ENCODE measurements at places on chromosomes 6 and 20. TPM values are rescaled to one million over a fixed set of nuclear protein-coding genes. Genes with fewer than 3 reads are reported as not detected.

DNA sequence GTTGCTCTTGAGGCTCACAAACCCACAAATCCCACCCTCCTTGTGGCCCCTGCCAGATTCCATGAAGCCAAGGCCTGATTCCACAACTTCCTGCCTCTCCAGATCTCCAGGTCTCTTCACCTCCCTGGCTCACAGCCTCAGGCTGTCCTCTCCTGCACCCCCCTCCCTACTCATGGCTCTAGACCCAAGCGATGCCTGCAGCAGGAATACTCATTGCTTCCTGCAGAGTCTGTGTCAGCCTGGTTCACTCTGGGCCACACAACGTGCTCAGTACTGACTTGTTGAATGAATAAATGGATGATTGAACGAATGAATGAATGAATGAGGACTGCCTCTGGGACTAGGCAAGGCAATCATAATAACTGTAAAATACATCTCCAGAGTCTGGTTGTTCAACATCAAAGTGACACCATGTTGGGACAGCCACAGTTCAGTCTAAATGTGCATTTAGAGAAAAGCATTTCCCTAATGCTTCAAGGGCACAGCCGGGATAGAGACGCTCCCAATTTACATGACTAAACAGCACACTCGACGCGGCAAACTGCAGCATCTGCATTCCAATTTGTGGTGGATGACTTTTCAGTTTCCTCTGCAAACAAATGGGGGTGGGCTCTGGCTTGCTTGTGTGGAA, 139.9 kb downstream of the GRM4 start:
- H3K27ac ChIP-seq, result no peak overlapping the region
- H3K4me3 ChIP-seq, result no peak overlapping the region
- DNase-seq, result no peak
- no peaks in the 10 kb centered on the region for H3K36me3 ChIP-seq
- H3K4me1 ChIP-seq, result no peaks in the 10 kb centered on the region

GRCh38 chr6:170441316-170441715, 111.8 kb downstream of the PSMB1 start:
- no peak overlapping the region for H3K4me3 ChIP-seq
- no peaks in the 10 kb centered on the region for H3K27me3 ChIP-seq
- H3K36me3 ChIP-seq, result no peaks in the 10 kb centered on the region

- no peak overlapping the region for H3K27ac ChIP-seq
- no peaks in the 10 kb centered on the region for H3K36me3 ChIP-seq
- no peak for DNase-seq
- no peaks in the 10 kb centered on the region for H3K27me3 ChIP-seq
- H3K4me1 ChIP-seq, result no peaks in the 10 kb centered on the region
These were observed 265.1 kb upstream of the PRDM1 start for GRCh38 chr6:105821027-105821426.

DNA sequence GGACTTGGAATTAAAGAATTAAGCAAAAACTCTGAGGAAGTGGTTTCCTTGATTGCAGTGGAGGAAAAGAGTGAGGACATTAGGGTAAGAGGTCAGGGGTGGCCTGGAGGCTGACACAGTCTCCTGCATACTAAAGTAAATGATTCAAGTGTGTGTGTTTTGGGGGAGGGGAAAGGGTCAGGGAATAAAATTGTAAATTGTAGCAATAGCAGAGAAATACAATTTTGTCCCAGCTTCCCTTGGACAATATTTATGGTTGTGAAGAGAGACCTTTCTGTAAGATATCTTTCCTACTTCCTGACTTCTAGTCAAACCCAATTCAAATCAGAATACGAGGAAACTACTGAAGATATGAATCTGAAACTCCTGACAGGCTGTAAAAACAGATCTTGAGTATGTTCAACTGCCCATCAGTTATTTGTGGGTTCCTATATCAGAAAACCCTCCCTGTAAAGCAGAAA, 143.4 kb upstream of the HMGN3 start:
- peaks cover 11% of the 10 kb centered on the region for H3K4me1 ChIP-seq
- H3K27ac ChIP-seq, result no peak overlapping the region
- no peak overlapping the region for H3K4me3 ChIP-seq
- no peaks in the 10 kb centered on the region for H3K36me3 ChIP-seq

- no peak overlapping the region for H3K4me3 ChIP-seq
- no peaks in the 10 kb centered on the region for H3K4me1 ChIP-seq
These were observed 150.8 kb upstream of the FAM83B start for GRCh38 chr6:54695815-54696214.

GRCh38 chr6:139373928-139374356, 506 bp downstream of the CITED2 start:
- DNase-seq, result peak; percentile 41
- H3K36me3 ChIP-seq, result no peaks in the 10 kb centered on the region
- H3K27me3 ChIP-seq, result no peaks in the 10 kb centered on the region
- H3K27ac ChIP-seq, result peak overlapping the region; percentile 95
- peak overlapping the region; percentile 100 for H3K4me3 ChIP-seq

DNA sequence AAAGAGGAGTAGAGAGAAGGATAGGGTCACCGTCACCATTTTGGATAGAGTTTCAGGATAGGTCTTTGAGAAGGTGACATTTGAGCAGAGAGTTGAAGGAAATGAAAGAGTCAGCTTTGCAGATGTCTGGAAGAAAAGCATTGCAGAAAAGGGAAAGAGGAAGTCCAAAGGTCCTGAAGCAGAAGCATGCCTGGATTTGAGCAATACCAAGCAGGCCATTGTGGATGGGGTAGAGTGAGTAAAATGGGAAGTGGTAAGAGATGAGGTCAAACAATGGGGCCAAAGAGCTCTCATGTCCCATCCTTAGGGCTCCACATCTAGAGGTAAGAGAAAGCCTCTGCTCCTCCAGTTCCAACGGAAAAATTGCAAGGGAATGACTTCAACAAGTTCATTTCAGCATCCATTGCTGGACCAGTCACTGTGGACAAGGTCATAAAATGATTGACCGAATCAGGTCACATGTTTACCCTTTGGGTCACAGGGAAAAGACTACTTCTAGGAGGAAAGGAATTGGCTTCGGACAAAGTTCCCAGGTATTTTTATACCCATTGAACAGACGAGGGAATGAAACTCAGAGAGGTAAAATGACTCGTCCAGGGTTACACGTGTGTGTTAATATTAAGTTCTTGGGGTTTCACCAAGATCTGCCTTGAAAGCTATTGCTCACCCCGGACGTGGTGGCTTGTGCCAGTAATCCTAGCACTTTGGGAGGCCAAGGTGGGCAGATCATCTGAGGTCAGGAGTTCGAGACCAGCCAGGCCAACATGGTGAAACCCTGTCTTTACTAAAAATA, 6.6 kb upstream of the SAMHD1 start:
- no peak overlapping the region for H3K27ac ChIP-seq
- H3K4me3 ChIP-seq, result no peak overlapping the region
- H3K36me3 ChIP-seq, result no peaks in the 10 kb centered on the region

- no peak for DNase-seq
- H3K4me1 ChIP-seq, result no peaks in the 10 kb centered on the region
- no peaks in the 10 kb centered on the region for H3K36me3 ChIP-seq
- no peak overlapping the region for H3K27ac ChIP-seq
- H3K4me3 ChIP-seq, result no peak overlapping the region
- H3K27me3 ChIP-seq, result no peaks in the 10 kb centered on the region
These were observed 113.9 kb downstream of the LINC00237 start for GRCh38 chr20:20992277-20992676.

DNA sequence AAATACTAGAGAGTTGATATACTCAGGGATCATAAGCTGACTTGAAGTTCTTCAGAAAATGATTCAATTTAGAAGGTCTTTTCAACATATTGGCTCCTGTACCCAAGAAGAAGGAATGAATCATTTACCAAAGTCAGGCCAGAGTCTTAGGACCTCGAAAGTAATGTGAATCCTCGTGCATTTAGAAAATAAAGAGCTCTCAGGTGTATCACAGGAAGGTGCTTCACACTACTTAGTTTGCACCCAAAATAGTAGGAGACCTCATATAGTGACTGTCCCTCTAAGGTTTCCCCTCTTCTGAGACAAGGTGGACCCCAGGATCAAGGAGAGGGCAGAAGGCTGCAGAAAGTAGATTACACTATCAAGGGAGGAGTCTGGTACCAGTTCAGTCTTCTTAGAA, 71.8 kb downstream of the F13A1 start:
- H3K27me3 ChIP-seq, result no peaks in the 10 kb centered on the region
- H3K4me1 ChIP-seq, result no peaks in the 10 kb centered on the region
- DNase-seq, result no peak
- no peak overlapping the region for H3K27ac ChIP-seq

DNA sequence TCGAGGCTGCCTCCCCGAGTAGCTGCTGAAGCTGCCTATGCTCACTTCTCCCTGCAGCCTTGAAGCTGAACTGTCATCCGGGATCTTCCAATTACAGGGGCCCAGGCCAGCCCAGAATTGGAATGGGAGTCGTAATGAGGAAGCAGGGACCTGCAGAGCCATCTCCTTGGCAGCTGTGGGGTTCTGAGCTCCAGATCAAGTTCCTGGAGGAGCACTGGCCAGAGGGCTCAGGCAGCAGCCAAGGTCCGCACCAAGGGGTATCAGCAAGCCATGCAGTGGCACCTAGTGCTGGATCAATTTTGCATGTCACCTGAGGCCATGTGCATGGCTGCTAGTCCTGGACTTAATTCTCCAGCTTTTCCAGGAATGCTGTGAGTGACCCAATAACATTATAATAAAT, 163.2 kb upstream of the TSHZ2 start:
- no peak overlapping the region for H3K27ac ChIP-seq
- no peaks in the 10 kb centered on the region for H3K4me1 ChIP-seq
- no peak for DNase-seq
- H3K4me3 ChIP-seq, result no peak overlapping the region
- no peaks in the 10 kb centered on the region for H3K36me3 ChIP-seq

GRCh38 chr6:129936329-129937165, 75.4 kb upstream of the TMEM244 start:
- H3K27ac ChIP-seq, result no peak overlapping the region
- H3K36me3 ChIP-seq, result no peaks in the 10 kb centered on the region
- no peaks in the 10 kb centered on the region for H3K4me1 ChIP-seq
- H3K4me3 ChIP-seq, result no peak overlapping the region

- peaks cover 15% of the 10 kb centered on the region for H3K4me1 ChIP-seq
- no peak for DNase-seq
- no peaks in the 10 kb centered on the region for H3K27me3 ChIP-seq
- H3K27ac ChIP-seq, result no peak overlapping the region
- no peaks in the 10 kb centered on the region for H3K36me3 ChIP-seq
These were observed 4.0 kb downstream of the RPP21 start for GRCh38 chr6:30348957-30349356.

- no peaks in the 10 kb centered on the region for H3K27me3 ChIP-seq
- no peak for DNase-seq
- H3K36me3 ChIP-seq, result no peaks in the 10 kb centered on the region
- H3K27ac ChIP-seq, result no peak overlapping the region
These were observed 70.0 kb downstream of the COL12A1 start for GRCh38 chr6:75135876-75136275.

GRCh38 chr6:114534813-114535212, 192.0 kb upstream of the HS3ST5 start:
- no peaks in the 10 kb centered on the region for H3K4me1 ChIP-seq
- no peak overlapping the region for H3K4me3 ChIP-seq
- no peaks in the 10 kb centered on the region for H3K36me3 ChIP-seq
- H3K27ac ChIP-seq, result no peak overlapping the region
- no peaks in the 10 kb centered on the region for H3K27me3 ChIP-seq

DNA sequence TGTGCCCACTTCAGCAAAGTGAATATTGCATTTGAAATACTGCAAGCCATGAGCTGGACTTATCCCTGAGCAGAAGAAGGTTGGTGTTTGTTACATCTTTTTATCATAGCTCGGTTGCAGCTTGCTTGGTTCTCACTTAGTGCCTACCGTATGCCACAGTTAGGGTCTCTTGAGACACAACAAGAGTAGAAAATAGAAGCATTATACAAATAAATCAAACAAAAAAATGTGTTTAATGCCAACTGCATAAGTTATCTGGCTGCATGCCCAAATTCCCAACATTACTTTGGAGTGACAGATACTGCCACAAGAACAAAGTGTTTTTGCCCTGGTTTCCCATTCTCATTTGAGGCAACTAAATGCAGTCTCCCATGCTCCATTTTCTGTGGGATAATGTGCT, 53.9 kb upstream of the LAMP5 start:
- H3K27me3 ChIP-seq, result no peaks in the 10 kb centered on the region
- DNase-seq, result no peak
- no peak overlapping the region for H3K4me3 ChIP-seq
- H3K27ac ChIP-seq, result peak overlapping the region; percentile 16

GRCh38 chr6:127120787-127121636, 2.5 kb downstream of the RSPO3 start:
- H3K4me1 ChIP-seq, result peaks cover 19% of the 10 kb centered on the region
- no peaks in the 10 kb centered on the region for H3K36me3 ChIP-seq

DNA sequence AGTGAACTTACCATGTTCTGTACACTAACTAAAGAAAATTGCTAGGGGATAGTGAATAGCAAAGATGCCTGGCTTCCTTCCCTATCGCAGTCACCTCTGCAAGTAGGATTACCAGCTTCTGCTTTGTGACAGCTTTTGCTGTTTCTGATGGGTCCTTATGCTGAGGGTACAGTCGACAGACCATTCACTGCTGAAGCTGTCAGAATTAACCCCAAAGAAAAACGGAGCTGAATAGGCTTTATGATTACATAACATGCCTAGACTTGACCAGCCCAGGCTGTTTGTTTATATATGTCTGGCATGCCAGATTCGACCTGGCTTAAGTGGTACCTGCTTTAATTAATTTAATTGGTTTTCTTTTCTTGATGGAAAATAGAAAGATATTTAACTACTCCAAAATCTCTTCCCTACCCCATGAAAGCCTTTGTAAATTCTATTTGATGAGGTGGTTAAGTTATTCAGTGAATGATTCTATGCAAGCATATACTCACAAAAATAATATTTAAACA, 21.7 kb upstream of the PRELID3B start:
- DNase-seq, result no peak
- H3K4me3 ChIP-seq, result no peak overlapping the region
- H3K27me3 ChIP-seq, result no peaks in the 10 kb centered on the region
- peaks cover 7% of the 10 kb centered on the region for H3K4me1 ChIP-seq

Gene OLIG3
- not detected for total RNA-seq

Gene DEFB114
- not detected for total RNA-seq

Gene TMEM74B
- 2.1 TPM for total RNA-seq

Gene UNC5CL
- 0.90 TPM for total RNA-seq

Gene DEFB132
- total RNA-seq, result not detected

Gene C20orf141
- total RNA-seq, result not detected

Gene RAMACL
- 9.6 TPM for total RNA-seq

Gene PEX7
- 8.4 TPM for total RNA-seq
